ENCODE measurements at places on chromosomes 1 and 21.

- DNase-seq: peak; percentile 69
These were observed 71.0 kb downstream of the NFASC start for GRCh38 chr1:204941421-204942338.

DNA sequence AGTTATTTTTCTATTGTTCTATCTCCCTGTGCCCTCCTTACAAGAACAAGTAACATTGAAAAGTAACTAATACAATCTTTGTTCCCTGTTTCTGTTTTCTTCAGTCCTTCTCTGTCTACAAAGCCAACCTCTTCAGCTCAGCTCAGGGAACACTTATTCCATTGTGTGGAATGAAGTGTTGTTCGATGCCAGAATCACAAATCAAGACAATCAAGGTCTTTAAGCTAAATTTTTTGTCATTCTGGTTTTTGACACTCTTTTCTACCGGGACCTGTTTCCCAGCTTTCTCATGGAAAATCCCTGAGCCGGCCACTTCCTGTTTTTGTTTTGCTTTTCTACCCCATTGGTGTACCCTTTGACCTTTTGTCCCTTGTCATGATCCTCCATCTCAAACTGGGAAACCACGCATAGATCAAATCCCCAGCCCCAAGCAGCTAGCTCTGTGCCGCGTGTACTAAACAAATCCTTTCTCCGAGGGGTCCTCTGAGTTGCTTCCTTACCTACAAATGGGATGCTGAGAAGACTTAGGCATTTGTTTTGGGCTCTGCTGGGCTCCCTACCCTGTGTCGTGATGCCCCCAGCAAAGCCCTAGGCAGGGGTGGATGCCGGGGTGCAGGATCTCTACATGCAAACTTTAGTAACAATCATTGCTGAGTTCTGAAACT, 141.8 kb downstream of the TOMM20 start:
- no peak for DNase-seq

GRCh38 chr1:203129501-203130231, 2.1 kb downstream of the ADORA1 start:
- no peak for DNase-seq

DNA sequence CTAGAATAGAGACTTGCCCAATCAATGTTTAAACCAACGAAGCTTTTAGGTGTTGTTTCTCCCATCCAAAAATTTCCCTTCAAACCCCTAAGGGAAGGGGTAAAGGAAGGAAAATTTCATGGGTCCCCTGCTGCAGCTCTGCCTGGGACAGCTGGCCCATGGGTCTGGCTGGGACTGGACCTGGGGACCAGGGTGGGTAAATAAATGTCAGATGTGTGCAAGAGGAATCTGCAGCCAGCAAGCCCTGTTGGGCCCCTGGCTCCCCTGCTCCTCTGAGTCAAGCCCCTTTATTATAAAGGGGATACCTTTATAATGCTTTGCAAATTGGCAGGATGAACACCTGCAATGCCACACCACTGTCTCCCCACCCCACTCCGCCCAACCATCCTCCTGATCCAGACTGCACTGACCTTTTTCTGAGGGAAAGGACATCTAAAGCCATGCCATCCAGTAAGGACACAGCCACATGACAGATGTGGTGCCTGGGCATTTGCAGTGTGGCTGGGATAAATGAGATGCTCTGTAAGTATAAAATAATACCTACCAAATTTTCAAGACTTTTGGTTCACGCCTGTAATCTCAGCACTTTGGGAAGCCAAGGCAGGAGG, 1.9 kb upstream of the TMEM125 start:
- no peak for DNase-seq

GRCh38 chr1:18886003-18886335, 16.4 kb downstream of the ALDH4A1 start:
- no peak for DNase-seq

DNA sequence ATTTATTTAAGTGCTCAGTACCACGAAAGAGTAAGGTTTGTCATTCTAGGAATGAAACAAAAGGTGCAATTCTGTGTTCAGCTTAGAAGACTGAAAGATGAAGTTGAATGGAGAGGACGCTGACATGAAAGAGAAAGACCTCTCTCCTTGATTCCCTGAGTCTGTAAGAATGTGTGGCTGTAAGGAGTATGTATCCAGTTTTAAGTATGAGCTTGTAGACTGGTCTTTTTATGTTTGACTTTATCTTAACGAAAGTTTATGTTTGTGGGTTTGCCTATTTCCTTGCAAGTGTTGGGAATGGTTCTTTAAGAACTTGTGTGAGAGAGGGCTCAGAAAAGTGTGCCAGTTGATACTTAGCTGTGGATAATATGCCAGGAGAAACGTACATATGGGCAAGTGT, 1.4 kb downstream of the CHD1L start:
- no peak for DNase-seq

- no peak for DNase-seq
These were observed 20.1 kb upstream of the NKAIN1 start for GRCh38 chr1:31259746-31260145.

DNA sequence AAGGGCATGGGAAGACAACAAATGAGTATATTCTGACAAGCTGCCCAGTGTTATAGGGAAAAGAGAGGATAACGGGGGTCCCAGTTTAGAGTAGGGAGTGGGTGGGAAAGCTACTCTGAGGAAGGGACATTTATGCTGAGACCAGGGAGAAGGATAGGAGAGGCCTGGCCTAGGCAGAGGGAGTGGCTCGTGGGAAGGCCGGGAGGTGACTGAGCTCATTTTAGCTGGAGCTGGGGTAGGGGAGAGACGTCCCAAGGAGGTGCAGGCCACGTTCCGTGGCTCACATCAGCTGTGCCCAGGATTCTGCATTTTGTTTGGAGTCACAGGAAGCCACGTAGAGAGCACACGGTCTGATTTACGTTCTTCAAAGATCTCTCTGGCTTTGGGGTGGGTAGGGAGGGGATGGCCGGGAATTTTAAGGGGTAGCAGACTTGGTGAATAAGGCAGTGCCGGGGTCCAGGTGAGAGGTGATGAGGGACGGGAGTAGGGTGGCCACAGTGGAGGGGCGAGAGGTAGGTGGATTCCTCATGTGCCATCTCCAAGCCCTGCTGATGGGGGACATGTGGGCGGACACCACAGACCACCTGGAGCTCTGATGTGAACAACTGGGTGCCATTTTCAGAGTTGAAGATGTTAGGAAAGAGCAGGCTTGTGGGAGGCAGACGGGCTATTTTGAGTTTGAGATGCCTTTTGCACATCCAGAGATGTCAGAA, 4.7 kb downstream of the TINAGL1 start:
- DNase-seq: no peak

DNA sequence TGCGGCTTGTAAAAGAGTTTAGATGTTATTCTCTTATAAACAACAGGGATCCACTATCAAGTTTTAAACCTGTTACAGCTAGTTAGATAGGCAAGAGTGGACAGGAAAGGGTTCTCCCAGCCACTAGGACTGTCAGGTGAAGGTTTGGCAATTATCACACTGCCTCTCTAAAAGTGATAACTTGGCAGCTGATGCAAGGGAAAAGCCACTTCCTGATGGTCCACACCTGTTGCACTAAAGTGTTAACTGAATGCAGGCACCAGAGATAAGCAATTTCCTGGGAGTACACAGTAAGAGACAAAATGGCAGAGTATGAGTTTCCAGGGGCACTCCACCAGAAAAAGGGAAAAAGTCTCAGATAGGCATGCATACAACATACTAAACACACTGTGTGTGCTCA, 99.4 kb downstream of the VAV3 start:
- no peak for DNase-seq

- DNase-seq: peak; percentile 74
These were observed 12.6 kb downstream of the PYCR2 start for GRCh38 chr1:225911191-225912130.

DNA sequence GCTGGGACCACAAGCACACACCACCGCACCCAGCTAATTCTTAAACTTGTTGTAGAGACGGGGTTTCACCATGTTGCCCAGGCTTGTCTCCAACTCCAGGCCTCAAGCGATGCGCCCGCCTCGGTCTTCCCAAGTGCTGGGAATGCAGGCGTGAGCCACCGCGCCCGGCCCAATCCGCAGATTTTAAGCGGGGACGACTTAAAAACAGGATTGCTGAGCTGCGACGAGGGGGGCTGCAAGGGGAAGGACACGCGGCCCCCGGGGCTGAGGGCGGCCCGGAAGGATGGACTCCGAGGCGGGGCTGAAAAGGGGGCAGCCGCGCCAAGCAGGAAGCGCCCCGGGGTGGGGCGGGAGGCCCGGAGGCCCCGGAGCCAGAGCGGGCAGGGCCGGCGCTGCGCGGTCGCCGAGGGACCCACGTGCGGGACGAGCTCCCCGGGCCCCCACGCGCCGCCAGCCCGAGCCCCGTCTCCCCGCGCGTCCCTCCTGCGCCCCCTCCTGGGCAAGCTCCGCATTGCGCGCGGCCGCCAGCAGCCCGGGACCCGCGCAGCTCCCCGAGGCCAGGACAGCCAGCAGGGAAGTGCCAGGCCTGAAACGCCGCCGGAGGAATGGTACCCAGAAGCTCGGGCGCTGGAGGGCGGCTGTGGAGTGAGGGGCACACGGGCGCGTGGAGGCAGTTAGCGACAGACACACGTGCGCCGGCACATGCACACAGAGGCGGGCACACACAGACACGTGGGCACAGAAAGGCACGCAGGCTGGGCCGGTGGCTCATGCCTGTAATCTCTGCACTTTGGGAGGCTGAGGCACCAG, 5.5 kb upstream of the PRKCZ start:
- DNase-seq: peak; percentile 84

DNA sequence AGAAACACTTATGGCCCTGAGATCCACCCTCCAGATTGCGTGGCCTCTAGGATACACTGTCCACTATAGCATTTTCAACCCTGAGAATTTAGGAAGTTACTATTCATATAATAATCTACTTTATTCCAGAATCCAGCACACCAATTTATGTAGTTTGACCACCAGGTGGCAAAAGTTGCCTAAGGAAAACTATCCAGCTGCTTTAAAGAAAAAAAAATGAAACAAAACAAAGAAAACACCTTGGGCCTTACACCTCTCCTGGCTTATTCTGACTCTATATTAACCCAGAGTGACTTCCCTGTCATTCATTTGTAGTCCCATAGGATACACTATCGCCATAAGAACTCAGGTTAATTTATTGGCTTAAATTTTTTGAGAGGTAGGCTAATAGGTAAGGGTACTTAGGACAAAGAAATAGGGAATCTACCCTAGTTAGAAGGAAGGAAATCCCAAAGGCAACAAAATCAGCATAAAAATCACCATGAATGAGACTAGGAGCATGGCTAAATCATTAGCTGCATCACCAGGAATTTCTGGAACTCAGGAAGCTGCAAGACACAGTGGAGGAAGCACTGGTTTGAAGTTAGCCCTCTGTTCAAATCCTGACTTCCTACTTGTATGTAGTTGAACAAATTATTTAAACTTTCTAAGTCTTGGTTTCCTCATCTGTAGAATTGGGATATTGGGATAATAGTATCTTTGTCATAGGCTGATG, 107.5 kb downstream of the SPAG17 start:
- DNase-seq: no peak

- DNase-seq: peak; percentile 68
These were observed 9.1 kb downstream of the TTC22 start for GRCh38 chr1:54791880-54792522.

GRCh38 chr1:191615101-191615821, 543.0 kb upstream of the RGS18 start:
- DNase-seq: no peak

Measured in germinal center (tissue), 1 donor.